Osteocyte (in vitro differentiated cells): ENCODE measurements at places on chromosomes 2 and 18. TPM values are rescaled to one million over a fixed set of nuclear protein-coding genes. Genes with fewer than 3 reads are reported as not detected.
A peak's percentile ranks its signal among the peaks of the same experiment; 100 is the strongest.

GRCh38 chr2:188159484-188159883 is 132.2 kb upstream of the GULP1 start:
- DNase-seq, result no peak

DSC3 gene
- 5.6 and 5.8 TPM in 2 replicates for total RNA-seq

DSC2 gene
- 1.2 and 1.6 TPM in 2 replicates for total RNA-seq

- DNase-seq, result no peak
Measured at GRCh38 chr2:19674051-19675002, 227.5 kb downstream of the TTC32 start.

GRCh38 chr2:235157746-235158482 is 206.1 kb downstream of the SH3BP4 start:
- DNase-seq, result no peak

FOXD4L1 gene
- 0.18 and 0.21 TPM in 2 replicates for total RNA-seq

DNA sequence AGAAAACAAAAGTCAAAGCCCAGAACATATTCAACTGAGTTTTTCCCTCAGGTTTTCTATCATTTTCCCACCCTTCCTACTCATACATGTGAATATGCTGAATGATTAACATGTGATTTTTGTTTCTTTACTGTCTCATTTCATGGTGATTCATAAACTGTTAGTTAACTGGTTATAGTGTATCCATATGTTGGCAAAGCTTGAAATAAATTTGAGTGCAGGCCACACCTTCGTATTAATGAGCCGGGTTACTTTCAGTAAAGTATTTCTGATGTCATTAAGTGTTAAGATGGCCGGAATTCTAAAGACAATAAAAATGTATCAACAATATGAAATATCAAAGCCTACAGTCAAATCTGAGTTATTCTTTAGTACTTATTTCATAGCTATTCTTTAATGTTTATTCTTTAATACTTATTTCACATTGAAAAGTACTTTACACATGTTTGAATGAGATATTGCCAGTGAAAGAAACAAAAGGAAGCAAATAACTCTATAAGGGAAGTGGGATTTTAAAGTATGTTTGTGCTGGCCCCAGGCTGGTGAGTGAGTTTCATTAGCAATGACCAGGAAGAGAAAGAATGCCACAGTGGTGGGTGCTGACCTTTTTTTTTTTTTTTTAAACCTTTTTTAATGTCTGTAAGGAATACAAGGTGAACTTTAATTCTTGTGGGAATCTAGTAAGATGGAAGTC is 178.6 kb downstream of the NEDD4L start:
- no peak for DNase-seq

SH3BP4 gene
- total RNA-seq, result 60.1 and 62.1 TPM in 2 replicates

DNA sequence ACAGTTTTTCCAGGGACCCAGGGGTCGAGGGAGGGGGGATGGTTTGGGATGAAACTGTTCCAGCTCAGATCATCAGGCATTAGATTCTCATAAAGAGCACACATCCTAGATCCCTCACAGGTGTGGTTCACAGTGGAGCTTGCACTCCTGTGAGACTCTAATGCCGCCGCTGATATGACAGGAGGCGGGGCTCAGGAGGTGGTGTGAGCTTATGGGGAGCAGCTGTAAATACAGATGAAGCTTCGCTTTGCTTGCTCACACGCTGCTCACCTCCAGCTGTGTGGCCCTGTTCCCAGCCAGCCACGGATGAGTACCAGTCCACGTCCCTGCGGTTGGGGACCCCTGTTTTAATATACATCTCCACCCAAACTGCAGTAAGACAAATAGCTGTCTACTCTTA is 204.2 kb downstream of the AGAP1 start:
- DNase-seq, result no peak

CLHC1 gene
- 21.6 and 23.5 TPM in 2 replicates for total RNA-seq

DNA sequence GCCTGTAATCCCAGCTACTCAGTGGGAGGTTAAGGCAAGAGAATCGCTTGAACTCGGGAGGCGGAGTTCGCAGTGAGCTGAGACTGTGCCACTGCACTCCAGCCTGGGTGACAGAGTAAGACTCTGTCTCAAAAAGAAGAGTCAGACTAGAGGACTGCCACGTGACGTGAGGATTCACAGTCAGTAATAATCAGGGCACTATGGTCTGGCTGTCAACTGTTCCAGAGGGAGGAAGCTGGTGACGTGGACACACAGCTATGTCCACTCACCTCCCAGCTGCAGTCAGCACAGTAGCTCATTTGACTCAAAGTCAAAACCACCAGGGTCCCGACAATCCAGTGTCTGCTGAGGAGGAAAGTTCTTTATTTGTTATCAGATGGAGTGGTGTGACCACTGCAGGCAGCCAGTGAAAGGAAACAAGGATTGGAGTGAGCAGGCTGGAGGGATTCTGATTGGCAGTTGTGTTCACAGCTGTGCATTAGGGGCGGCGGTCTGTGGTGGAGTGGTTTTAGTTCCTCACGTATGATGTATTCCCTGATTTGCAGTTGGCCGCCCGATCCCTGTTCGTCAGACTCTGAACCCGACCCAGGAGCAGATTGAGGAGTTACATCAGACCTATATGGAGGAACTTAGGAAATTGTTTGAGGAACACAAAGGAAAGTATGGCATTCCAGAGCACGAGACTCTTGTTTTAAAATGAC is 37.9 kb downstream of the MOGAT1 start:
- DNase-seq, result peak; percentile 91

GRCh38 chr2:41395692-41396091 is 652.1 kb upstream of the PKDCC start:
- DNase-seq, result no peak

- DNase-seq, result no peak
Measured at GRCh38 chr2:191690327-191690726, 12.4 kb downstream of the NABP1 start.

CACNB4 gene
- total RNA-seq, result 3.4 and 3.6 TPM in 2 replicates

GRCh38 chr18:37617623-37618022 is 52.0 kb upstream of the CELF4 start:
- DNase-seq, result no peak

INSIG2 gene
- 16.7 and 18.3 TPM in 2 replicates for total RNA-seq

- DNase-seq, result no peak
Measured at GRCh38 chr2:182593394-182593975, 122.6 kb upstream of the DNAJC10 start.

MEP1B gene
- not detected in 2 replicates for total RNA-seq

SULT1C2 gene
- total RNA-seq, result 1.9 and 2.2 TPM in 2 replicates

DNA sequence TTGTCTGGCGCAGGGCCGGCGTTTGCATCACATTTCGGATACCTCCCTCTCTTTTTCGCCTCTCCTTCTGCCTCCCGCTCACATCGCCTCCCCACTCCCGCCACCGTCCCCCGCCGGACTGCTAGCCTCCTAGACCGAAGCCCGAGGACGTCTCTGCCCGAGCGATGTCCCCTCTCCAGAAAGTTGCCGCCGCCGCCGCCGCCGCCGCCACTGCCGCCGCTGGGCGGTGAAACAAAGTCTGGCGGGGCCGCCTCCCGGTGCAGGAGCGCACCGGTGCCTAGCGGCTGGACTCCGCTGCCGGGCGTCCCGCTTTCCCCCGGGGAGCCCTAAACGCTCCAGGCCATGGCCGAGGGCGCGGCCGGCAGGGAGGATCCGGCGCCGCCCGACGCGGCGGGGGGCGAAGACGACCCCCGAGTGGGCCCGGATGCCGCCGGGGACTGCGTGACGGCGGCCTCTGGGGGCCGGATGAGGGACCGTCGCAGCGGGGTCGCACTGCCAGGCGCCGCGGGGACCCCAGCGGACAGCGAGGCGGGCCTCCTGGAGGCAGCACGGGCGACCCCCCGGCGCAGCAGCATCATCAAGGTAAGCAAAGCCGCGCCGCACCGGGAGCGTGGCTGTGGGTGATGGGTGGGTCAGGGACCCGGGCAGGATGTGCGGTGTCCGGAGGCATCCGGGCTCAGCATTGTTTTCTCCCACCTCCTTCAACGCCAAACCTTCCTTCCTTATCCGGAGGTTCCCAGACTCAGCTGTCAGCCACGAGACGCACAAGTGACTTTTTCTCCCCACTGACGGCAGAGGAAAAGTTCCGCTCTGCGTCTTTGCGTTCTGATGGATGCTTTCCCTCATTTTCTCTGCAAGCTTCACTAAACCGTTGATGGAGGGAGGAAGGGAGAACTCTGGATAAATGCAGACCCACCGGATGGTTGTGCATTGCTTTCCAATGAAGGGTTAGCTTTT is 643 bp downstream of the PLCL1 start:
- no peak for DNase-seq

DNA sequence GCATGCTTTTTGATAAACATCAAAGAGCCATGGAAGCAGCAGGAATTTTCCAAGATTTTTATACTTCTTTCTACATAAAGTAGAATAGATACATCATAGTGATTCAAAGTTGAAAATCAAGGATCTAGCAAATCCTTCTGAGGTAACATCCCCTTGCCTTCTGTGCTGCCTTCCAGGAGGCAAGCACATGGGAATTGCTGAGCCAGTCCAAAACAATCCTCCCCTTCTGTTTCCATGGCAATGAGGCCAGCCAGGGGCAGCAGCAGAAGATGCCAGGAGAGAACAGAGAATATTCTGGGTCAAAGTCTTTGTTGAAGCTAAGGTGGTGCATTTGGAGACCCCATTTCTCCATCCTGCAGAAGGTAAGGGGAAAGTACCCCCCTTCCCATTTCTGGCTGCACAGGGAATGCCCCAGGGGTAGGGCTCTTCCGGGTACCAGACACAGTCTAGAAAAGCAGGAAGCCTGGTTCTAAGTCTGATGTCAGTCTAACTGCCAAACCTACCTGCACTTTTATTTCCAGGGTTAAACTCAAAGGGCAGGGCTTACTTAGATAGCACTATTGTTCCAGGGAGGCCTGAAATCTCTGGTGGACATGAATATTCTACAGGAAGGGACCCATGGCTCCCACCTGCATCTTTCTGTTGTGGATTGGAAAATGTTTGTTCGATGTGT is 22.1 kb downstream of the CENPA start:
- DNase-seq, result no peak

GRCh38 chr2:45024600-45025291 is 15.5 kb upstream of the SIX2 start:
- DNase-seq, result no peak

METTL5 gene
- total RNA-seq, result 37.6 and 42.8 TPM in 2 replicates

DNA sequence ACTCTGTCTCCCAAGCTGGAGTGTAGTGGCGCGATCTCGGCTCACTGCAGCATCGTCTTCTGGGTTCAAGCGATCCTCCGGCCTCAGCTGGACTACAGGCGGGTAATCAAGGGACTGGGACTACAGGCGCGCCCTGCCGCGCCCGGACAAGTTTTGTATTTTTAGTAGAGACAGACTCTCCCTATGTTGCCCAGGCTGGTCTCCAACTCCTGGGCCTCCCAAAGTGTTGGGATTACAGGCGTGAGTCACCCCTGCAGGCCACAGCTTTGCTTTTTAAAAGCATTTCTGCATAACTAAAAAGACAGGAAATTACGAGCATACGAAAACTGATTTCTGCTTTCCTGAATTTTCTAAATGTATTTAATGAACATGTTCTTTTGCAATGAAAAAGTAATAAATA is 916 bp upstream of the OSBPL1A start:
- DNase-seq, result no peak

DNA sequence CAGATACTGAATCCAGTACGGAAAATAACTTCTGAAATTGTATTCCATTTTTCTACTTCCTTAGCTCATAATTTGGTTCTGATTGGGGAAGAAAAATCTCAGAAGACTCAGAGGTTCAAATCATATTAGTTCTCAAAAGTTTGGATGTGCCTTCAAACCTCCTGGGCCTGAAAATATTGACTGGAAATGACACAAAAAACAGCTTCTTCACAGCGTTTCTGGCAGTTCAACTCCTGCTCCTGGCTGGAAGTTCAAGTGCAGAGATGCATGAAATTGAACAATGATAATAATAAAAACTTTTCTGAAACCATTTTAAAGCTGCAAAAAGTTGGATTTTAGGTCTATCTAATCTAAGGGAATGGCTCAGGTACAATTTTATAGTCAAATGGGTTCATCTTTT is 1459.9 kb upstream of the CELF4 start:
- DNase-seq, result no peak

DNA sequence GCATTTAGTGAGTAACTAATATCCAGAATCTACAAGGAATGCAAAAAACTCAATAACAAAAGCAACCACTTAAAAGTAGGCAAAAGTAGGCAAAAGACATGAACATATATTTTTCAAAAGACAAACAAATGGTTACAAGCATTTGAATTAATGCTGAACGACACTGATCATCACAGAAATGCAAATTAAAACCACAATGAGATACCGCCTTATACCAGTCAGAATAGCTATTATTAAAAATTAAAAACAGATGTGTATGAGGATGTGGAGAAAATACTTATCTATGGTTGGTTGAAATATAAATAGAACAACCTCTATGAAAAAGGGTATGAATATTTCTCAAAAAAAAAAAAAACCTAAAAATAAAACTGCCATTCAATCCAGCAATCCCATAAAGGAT is 51.7 kb downstream of the SNTG2 start:
- no peak for DNase-seq
